ENCODE measurements at places on chromosomes 2 and 18.

- DNase-seq = peak; percentile 66
Measured at GRCh38 chr2:173553593-173553992, 198.9 kb downstream of the CDCA7 start.

DNA sequence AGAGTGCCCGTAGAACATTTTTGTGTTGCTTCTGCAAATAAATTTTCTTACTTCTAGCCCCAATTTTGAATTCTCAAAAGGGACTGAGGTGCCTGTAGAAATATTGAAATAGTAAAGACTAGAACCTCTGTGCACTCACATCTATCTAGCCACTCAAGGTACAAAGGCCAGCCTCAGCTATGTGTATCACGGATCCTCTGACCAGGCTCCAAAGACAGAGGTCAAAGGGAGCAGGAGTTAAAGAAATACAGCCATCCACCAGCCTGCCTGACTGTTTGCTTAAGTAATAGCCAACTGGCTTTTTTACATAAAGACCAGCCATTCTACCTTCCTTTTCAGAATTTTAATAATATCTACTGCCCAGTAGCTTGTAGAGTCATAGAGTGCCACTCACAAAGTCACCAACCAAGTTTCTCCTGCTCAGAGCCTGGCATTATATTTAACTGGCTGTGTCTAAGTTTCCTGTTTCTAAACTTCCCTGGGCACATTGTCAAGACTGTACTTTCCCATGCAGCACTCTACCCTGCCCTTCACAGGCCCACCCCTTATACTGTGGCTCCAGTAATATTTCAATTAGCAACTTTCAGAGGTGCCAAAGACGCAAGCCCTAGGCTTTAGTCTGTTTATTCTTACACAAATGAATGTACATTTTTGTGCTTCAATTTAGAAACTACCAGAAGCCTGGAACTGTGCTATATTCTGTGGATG, 338.3 kb upstream of the NT5C1B start:
- no peak for DNase-seq

DNA sequence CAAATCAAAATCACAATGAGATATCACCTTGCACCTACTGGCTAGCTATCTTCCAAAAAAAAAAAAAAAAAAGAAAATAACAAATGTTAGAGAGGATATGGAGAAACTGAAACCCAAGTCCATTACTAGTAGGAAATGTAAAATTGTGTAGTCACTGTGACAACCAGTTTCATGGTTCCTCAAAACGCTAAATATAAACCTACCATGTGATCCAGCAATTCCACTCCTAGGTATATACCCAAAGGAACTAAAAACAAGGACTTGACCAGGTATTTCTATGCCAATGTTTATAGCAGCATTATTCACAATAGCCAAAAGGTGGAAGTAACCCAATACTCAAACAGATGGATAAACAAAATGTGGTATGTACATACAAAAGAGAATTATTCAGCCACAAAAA, 11.7 kb upstream of the SCRN3 start:
- DNase-seq = no peak

- no peak for DNase-seq
Measured at GRCh38 chr2:121355488-121355887, 70.5 kb upstream of the TFCP2L1 start.

DNA sequence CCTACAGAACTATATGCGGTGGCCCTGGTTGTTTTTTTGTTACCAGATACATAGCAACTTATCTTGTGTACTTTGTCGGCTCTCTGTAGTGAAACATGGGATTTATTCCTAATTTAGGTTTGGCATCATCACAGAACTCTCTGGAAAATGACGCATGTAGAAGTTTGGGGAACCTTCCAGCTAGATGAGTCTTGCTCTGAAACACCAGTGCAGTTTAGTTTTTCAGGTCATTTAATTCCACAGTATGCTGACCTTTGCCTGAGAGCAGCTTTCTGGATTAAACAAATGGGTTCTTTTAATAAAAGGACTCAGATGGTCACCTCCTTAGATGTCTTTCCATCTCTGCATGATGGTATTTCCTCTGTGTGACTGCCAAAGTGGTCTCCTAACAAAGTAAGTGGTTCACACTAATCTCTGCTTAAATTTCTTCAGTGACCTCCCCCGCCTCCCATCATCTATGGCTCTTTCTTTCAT, 39.9 kb downstream of the MYO3B start:
- DNase-seq = peak; percentile 60

- no peak for DNase-seq
Measured at GRCh38 chr2:45606796-45607195, 4.3 kb downstream of the SRBD1 start.

DNA sequence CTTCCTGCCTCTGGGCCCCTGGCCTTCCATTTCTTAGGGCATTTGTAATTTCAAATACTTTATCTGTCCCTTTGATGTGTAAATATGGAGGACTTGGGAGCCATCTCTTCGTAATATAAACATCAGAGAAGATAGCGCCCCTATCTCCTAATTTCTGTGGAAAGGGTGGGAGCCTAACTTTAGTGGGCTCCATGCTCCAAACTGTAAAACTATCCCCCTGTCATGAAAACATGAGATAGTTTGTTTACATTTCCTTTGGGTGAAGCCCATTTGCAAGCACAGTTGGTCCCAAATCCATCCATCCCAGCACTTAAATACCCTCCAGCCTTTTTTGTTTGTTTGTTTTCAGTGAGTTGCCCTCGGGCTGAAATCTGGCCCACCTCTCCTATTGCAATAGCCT, 782.6 kb upstream of the FSHR start:
- DNase-seq = no peak

DNA sequence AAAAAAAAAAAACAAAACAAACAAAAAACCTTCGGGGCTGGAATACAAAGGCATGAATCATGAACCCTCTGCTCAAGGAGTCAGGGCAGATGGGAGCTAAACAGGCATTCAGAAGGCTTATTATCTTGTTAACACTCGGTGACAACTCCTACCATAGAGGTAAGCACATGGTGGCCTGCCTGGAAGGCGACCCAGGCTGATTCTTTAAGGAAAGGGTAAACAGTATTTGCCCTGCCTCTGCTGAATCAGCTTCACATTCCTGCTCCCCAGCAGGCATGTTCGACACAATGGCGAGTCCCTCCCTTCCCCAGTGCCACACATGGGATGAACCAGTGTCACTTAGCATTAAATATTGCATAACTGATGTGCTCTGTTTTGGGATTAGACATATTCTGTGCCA, 191.9 kb downstream of the ARL4C start:
- peak; percentile 65 for DNase-seq

DNA sequence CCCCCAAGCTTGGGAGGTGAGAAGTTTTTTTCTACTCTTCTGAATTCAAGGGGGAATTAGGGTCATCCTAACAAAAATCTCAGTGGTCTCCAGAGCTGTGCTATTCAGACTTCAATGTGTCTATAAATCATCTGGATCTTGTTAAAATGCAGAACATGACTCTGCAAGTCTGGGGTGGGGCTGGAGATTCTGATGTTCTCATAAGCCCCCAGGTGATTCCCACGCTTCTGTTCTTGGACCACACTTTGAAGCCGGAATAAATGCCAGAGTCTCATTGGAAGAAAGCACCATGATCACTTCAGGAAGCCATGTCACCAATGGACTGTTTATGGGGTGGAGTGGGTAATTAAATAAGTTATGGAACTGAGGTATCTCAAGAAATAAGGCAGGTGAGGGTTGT, 22.2 kb upstream of the SLC16A14 start:
- DNase-seq = no peak

- peak; percentile 69 for DNase-seq
Measured at GRCh38 chr2:201070948-201071478, 458 bp downstream of the HYCC2 start.

GRCh38 chr2:181784556-181784955, 104.2 kb upstream of the NEUROD1 start:
- DNase-seq = peak; percentile 50

GRCh38 chr2:60391230-60391629, 162.2 kb downstream of the BCL11A start:
- no peak for DNase-seq

- DNase-seq = peak; percentile 77
Measured at GRCh38 chr2:190853531-190854383, 26.9 kb upstream of the GLS start.

- DNase-seq = no peak
Measured at GRCh38 chr2:210752532-210752931, 196.1 kb downstream of the CPS1 start.

GRCh38 chr2:61988462-61989366, 83.2 kb downstream of the COMMD1 start:
- peak; percentile 16 for DNase-seq

DNA sequence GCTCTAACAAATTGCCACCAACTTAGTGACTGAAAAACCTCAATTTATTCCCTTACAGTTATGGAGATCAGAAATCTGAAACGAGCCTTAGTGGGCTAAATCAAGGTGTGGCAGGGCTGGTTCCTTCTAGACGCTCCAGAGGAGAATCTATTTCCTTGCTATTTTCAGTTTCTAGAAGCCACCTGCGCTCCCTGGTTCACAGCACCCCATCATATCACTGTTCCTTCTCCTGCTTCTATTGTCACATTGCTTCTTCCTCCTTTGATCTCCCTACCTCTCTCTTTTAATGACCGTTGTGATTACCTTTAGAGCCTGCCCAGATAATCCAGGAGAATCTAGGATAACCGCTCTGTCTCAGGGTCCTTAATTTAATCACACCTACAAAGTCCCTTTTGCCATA, 596.6 kb downstream of the PLCL1 start:
- DNase-seq = no peak

GRCh38 chr18:57797209-57797651, 5.9 kb downstream of the ATP8B1 start:
- DNase-seq = no peak

GRCh38 chr2:227117852-227118251, 46.2 kb downstream of the COL4A4 start:
- no peak for DNase-seq

DNA sequence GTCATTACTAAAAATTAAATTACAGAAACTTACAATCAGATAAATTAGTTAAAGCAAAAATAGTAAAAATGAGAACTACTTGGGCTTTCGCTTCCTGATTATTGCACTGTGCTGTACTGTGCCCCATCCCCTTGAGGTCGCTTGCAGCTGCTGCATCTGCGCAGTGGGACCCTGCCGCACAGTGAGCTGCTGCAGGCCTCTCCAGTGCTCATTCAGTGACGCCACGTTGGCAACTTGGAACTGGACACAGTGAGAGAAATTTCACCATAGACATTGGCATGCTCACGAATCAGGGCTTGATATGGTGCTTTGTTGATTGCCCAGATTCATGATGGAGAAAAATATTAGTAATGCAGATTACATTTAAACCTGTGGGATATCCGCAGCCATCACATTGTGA, 290.8 kb upstream of the MYT1L start:
- no peak for DNase-seq

GRCh38 chr2:239361311-239361642, 39.5 kb downstream of the HDAC4 start:
- DNase-seq = peak; percentile 51

DNA sequence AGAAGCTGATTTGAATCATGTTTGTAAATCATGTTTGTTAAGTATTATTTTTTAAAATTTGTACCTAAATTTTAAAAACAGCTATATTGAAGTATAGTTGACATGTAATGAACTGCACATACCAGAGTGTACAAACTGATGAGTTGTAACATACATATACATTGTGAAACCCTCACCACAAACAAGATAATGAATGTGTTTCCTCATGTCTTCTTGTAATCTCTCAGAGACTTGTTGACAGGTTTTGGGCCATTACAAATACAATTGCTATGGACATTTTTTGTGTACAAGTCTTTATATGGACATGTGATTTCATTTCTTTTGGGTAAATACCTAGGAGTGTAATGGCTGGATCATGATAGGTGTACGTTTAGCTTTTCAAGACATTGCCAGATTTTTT, 21.5 kb downstream of the WDR43 start:
- peak; percentile 15 for DNase-seq

DNA sequence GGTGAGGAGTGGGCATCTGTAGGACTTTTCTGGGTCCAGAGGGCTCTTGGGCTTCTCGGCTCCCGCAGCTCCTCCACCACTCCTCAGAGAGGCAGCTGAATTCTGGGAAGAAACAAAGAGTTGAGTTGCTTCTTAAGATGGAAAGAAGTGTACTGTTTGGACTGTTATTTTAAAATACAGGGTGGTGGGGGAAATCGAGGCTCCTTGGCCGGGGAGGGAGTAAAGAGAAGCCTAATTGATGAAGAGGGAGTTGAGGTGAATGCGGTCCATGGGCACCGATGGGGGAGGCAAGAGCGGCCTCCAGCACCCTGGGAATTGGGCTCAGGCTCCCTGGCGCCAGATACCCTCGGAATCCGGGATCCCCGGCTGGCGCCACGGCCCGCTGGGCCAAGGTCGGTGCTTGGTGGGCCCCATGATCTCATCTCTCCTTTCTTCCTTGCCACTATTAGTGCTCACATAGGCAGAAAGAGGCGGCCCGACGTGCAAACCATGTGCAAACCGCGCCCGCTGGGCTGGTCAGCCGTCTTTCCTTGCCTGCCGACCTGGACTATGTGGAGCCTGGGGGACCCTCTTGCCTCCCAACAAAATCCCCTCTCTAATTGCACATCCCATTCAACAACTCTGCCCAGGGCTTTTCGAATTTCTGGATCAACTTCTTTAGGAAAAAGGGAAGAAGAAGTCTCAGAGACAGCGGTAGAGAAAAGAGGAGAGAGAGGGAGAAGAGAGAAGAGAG, 604 bp upstream of the SIX3 start:
- no peak for DNase-seq

GRCh38 chr2:174835797-174836255, 71.6 kb upstream of the CHRNA1 start:
- DNase-seq = peak; percentile 97

DNA sequence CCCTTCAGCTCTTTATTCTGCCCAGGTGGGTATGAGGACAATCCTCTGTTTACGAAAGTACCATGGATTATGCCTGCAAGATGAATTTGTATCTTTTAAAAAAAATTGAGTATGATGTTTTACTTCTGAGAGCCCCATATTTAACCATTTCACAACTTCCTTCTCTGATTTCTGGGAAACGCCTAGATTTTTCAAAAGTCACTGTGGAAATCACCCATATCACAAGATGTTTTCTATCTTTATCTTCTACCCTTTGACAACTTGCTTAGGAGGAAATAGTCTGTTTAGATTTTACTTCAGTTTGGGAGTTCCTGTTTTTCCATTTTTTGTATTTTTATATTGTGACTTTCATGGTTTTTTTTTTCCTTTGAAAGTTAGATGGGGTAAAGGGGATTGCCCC, 53.0 kb downstream of the ICOS start:
- no peak for DNase-seq

Data from GM23248 (cell line).